ENCODE measurements at places on chromosomes 5 and 9. TPM values are rescaled to one million over a fixed set of nuclear protein-coding genes. Genes with fewer than 3 reads are reported as not detected.

Gene ADRA1B
- total RNA-seq, result 0.11 TPM

Gene CD274
- total RNA-seq, result 3.7 TPM

Gene IFNA21
- total RNA-seq, result not detected

Gene CCDC192
- total RNA-seq, result not detected

Gene LYSMD3
- total RNA-seq, result 16.9 TPM

Gene PCDHB9
- total RNA-seq, result 0.22 TPM

Gene HSD17B3
- not detected for total RNA-seq

Gene NIM1K
- under 0.01 TPM for total RNA-seq
